NCI-H1930 (cell line): ENCODE measurements at places on chromosomes 12 and 14.

- DNase-seq: no peak
These were observed 59.3 kb upstream of the CNTN1 start for GRCh38 chr12:40632933-40633332.

- DNase-seq: no peak
These were observed 105.9 kb upstream of the LHX5 start for GRCh38 chr12:113577464-113578129.

GRCh38 chr14:100837805-100838350 is 12.0 kb downstream of the MEG3 start:
- no peak for DNase-seq

DNA sequence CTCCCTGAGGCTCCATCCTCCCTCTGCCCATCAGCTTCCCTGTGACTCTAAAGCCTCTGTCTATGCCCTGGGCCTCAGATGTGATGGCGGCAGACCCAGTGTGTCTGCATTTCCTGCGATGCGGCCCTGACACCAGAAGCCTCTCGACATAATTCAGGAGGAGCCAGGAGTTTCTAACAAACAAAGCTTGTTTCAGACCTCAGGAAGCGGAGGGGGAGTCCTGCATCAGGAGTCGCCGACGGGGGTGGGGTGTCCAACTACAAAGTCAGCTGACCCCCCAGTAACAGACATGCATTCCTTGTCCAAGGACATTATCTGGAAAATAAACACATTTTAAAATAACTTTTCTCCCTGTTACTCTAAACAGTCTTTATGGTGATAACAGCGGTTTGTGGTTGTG is 167.5 kb downstream of the DPF3 start:
- no peak for DNase-seq

DNA sequence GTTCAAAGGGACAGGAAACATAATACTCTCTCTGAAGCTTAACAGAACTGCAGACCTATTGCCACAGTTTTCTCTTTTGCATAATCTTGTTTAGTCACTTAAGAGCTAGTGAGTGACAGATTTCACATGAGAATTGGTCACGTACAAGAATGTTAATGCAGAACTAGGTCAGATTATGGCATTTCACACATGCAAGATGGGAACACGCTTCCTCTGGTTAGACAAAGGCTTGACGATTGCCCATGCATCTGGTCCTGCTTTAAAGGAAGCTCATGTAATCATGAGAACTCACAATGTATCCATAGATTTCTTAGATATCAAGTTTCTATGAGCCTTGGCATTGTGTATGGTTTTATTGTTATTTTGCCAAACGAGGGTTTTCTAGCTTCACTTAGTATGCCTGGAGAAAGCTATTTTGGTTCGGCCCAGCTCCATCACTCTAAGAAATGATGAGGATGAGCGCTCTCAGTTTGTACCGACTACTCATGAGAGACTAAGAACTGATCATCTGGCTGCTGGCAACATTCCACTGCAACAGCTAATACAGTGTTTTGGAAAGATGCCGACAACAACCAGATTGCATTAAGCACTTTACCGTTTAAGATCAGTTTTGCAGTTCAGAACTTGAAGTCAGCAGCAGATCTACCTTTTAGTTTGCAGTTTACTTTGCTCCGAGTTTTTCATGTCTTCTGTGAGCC is 380.0 kb downstream of the DIO2 start:
- no peak for DNase-seq

DNA sequence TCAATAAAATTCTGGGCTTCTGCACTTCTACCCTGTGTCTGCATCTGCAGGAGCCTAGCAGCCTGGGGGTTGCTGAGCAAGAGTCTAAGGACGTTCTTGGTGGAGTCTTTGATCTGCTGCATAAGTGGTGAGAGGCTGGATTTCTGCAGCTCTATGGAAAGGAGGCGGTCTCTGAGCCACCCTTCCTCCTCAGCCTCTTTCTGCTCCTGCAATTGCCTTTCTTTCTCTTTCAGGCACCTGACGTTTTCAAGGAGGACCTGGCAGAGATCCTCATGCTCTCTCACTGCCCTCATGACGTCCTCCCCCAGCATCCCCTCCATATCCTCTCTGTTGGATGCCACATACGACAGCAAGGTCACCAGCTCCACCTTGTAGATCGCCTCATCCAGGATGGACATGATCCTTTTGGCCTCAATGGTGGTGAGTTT is 13.6 kb upstream of the TPCN1 start:
- DNase-seq: no peak

DNA sequence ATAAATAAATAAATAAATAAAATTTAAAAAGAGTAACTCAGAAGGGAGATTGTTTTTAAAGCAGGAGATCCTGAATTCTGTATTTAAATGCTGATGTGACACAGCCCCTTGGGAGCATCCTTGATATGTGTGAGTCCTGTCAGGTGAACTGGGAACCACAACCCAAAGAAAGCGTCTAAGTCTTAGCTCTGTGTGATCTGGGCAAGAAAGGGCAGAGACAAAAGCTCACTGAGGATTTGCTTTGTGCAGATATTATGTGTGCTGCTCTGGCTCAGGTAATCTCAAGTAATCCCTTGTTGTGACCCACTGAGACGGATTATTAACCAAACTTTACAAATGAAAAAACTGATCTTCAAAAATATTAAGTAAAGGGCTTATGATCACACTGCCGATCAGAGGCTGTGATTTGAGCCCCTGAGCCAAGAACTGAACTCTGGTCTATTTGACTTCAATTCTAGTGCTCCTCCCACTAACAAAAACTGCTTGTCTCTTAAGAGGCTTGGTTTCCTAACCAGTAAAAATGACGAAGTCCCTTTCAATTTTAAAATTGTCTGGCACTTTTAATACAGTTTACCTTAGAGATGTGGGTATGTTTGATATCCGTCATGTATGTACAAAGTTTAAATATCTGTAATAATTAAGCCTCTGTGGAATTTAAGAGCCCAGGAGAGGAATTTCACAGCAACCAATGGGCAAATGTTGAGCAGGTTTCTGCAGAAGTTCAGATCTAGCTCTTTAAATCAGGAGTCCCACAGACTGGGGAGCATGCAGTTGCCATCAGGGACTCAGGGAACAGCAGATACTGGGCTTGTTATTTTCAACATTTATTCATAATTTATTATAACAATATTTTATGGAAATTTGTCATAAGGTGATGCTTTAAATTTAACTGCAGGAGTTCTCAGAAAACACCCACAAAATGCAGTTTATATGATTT is 46.1 kb downstream of the CPM start:
- DNase-seq: no peak
